ENCODE measurements at places on chromosomes 11 and 22.

GRCh38 chr11:504053-504993 lies 2.7 kb downstream of the RNH1 start:
- peak; percentile 54 for DNase-seq

DNA sequence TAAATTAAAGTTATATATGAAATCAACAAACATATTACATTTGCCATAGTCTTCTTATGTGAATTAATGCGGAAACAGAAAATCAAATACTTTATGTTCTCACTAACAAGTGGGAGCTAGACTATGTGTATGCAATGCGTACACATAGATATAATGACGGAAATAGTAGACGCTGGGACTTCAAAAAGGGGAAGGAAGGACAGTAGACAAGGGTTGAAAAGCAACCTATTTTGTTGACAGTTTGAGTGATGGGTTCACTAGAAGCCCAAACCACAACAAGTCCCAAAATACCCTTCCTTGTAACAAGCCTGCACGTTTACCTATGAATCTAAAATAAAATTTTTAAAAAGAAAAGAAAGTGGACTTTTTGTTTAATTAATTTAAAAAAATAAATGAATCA lies 430.8 kb upstream of the CNTN5 start:
- DNase-seq = no peak

DNA sequence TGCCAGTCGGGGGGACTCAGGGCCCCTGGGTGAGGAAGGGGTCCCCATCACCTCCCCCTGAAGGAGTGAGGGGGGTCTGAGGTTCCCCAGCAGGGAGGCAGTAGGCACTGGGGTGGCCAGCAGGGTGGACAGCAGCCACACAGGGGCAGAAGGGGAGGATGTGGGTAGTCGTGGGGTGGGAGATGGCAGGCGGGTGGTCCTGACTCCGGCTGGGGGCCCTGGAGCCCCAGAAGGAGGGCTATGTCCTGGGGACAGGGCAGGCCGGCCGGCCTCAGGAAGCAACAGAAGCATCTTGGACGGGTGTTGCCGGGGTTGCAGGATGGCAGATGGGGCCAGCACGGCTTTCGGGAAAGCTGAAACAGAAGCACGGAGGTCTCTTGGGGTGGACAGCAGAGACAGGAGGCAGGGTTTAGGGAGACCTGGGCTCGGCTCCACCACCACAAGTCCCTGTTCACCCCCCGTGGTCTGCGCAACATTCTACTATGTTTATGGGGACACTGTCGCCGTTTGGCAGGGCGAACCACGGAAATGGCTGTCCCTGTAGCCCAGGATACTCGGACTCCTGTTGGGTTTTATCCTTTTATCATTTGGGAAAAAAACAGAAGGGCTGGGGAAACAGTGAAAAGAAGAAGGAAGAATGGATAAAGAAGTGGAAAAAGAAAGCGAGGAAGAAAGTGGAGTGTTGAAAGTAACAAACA lies 14.1 kb downstream of the VWCE start:
- no peak for DNase-seq

DNA sequence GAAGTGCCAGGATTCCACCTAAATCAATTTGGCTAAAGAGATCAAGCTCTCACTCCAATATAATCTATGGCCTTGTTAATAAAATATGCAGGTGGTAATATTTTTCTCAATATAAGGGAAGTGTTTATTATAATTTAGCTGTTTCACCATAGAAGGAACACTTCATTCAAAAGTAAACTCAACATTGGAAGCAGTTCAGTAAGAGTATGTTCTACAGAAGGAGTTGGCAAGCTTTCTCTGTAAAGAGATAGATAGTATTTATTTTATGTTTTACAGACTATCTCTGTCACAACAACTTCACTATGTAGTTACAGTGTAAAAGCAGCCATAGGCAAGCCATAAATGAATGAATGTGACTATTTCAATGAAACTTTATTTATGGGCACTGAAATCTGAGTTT lies 313.6 kb upstream of the ANO3 start:
- DNase-seq = no peak

DNA sequence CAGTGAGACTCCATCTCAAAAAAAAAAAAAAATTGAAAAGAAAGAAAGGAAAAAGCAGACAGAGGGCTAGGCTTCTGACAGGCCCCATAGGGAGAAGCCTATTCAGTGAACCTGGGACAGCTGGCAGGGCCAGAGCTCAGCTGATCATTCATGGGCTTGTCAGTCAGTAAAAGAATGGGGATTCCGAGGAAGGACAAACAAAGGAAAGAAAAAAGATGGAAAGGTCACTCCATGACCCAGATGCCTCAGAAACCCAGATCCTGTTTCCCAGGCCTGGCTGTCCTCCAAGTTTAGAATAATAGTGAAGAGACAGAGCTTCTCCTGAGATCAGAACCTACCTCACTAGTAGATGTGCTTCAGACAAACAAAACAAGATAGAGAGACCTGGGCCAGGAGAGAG lies 34.3 kb upstream of the ASPHD2 start:
- DNase-seq = no peak

DNA sequence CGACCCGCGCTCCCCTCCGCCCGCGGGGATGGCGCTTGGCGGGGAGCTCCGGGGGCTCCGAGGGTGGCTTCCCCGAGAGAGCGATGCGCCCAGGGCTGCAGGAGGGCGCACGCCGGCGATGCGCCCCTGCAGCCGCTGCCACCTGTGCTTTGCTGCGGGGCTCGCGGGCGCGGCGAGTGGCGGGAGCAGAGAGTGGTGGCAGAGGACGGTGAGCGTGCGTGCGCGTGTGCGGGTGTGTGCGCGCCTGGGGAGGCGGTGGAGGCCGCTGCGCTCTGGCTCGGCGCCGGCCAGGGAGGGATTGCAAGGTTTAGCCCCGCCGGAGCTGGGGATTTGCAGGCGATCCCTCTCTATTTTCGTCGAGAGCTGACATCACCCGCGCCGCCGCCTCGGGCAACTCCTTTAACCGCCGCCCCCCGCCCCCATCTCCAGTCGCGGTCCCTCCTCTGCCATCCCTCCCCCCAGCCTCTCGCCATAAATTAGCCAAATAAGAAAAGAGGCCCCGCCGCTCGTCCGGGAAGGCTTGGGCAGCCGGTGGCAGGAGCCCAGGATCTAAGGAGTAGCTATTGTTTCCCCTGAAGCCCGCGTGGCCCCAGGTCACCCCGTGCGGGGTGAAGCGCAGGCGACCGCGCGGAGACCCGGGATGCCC lies at the start of gene SLC1A2:
Gene SLC1A2, minus strand, starts transcription at position 375 of the 646 bp plus-strand sequence. CDS start 592 bp downstream, outside the sequence.
- no peak for DNase-seq

DNA sequence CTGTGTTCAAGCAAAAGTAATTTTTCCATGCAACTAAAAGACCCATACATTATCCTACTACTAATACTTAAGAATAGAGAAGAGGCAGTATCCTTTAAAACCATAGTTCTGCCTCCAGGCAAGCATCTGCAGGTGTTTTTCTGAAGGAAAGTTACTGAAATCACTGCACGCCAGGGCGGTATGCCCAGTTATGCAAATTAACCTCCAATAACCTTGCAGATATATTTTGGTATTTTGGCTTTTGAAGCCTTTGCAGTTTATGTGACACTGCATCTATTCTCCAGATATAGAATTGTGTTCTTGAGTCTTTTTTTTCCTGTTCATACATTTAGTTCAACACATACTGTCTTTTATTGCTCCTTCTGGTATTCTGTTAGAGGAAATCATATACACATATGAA lies 346.2 kb upstream of the PDGFD start:
- DNase-seq = no peak

Data from forelimb muscle (tissue), 1 donor.